Activated CD4-positive, alpha-beta T cell treated with anti-CD3 and anti-CD28 coated beads for 36 hours (primary cell): ENCODE measurements at places on chromosomes 1 and 21. TPM values are rescaled to one million over a fixed set of nuclear protein-coding genes. Genes with fewer than 3 reads are reported as not detected.

The EPHA2 gene
- 0.19 TPM for total RNA-seq

The ZCCHC17 gene
- total RNA-seq = 23.9 TPM

The HHIPL2 gene
- 0.37 TPM for total RNA-seq

The SHISA4 gene
- total RNA-seq = 0.26 TPM

The RUNX3 gene
- 156 TPM for total RNA-seq

The CLEC20A gene
- total RNA-seq = not detected

The NBPF15 gene
- 37.7 TPM for total RNA-seq

The FCAMR gene
- not detected for total RNA-seq

The FASLG gene
- 4.0 TPM for total RNA-seq

The ETV3L gene
- total RNA-seq = not detected

The NBPF14 gene
- total RNA-seq = 14.8 TPM

The PGLYRP4 gene
- total RNA-seq = not detected

The CD84 gene
- 14.8 TPM for total RNA-seq

The LCE2A gene
- total RNA-seq = not detected

The CRNN gene
- total RNA-seq = not detected

The OR6N1 gene
- not detected for total RNA-seq

The UBE2U gene
- not detected for total RNA-seq

The APOBEC4 gene
- not detected for total RNA-seq
